ENCODE measurements at places on chromosomes 1 and 21. TPM values are rescaled to one million over a fixed set of nuclear protein-coding genes. Genes with fewer than 3 reads are reported as not detected.
A peak's percentile ranks its signal among the peaks of the same experiment; 100 is the strongest.

DNA sequence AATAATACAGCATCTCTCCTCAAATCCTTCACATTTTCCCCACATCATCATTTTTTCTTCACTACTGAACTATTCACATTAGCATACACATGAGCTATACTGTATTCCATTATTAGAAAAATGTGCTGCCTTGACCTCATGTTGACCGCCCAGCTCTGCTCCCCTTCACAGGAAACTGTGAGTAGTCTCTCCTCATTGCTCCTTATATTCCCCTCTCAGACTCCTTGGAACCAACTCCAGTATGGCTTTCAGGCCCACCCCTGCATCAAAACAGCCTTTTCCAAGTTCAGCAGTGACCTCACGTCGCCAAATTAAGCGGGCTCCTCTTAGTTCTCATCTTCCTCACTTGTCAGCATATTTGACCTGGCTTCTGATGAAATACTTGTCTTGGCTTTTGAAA lies 59.2 kb upstream of the SPAG17 start:
- no peak for DNase-seq
- no peaks in the 10 kb centered on the region for H3K36me3 ChIP-seq
- no peak overlapping the region for H3K27ac ChIP-seq
- no peak overlapping the region for H3K4me3 ChIP-seq
- H3K4me1 ChIP-seq: no peaks in the 10 kb centered on the region
- no peaks in the 10 kb centered on the region for H3K27me3 ChIP-seq

DNA sequence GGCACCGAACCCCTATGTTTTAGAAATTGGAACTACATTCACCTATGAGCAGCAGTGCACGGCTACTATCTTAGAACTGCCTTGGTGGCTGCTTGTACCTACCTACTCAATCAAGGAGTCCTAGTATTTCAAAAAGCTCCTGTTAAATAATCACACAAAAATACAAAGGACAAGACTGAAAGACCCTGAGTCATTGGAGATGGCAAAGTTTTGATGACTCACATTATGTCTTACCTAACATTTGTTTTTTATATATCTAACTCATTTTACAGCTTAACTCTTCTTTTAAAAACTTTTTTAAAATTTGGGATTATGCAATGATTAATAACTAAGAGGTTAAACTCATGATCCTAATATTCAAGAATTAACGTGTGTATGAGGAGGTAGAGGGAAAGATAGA lies 1206.0 kb upstream of the TMPRSS15 start:
- H3K27me3 ChIP-seq: no peaks in the 10 kb centered on the region
- H3K36me3 ChIP-seq: no peaks in the 10 kb centered on the region
- DNase-seq: no peak
- H3K27ac ChIP-seq: no peak overlapping the region

ACOT11 gene
- 64.8 TPM for total RNA-seq

DNA sequence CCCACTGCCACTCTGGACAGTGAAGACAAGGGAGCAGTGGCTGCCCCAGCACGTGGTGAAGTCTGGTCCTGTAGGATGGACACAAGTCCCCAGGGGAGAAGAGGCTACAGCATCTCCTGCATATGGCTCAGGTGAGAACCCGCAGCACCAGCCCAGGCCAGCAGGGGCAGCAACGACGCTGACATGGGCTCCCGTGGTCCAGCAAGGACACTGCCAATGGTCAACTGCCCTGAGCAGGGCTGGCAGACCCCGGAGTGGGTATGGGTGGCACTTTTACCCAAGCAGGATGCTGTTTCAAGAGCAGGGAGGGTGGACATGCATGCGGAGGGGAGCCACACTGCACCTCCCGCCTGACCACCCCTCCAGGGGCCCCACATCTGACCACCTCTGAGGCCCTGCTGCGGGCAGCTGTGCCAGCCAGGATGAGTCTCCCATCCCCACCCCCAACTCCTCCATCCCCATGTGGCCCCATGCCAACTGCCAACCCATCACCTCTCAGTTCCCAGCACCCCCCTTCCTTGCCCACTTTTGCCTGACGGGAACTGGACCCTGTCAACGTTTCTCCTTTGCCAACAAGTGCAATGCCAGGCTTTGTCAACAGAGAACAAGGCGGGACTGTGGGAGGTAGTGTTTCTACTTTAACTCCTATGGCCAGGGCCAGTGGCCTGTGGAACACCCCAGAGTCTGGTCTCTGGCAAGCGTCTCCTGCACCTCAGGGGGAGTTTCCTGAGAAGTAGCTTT lies 8.6 kb downstream of the MORN1 start:
- H3K36me3 ChIP-seq: no peaks in the 10 kb centered on the region
- no peak overlapping the region for H3K4me3 ChIP-seq
- H3K4me1 ChIP-seq: peaks cover 13% of the 10 kb centered on the region
- DNase-seq: no peak

AMY2A gene
- not detected for total RNA-seq

CELA2B gene
- total RNA-seq: not detected

HMGCS2 gene
- total RNA-seq: 65.5 TPM

- no peak for DNase-seq
- H3K4me1 ChIP-seq: peaks cover 11% of the 10 kb centered on the region
- no peaks in the 10 kb centered on the region for H3K36me3 ChIP-seq
- H3K4me3 ChIP-seq: no peak overlapping the region
- H3K27ac ChIP-seq: peak overlapping the region; percentile 16
- H3K27me3 ChIP-seq: no peaks in the 10 kb centered on the region
Observed at GRCh38 chr1:31984419-31985347, 29.0 kb upstream of the KHDRBS1 start.

GRCh38 chr1:2206813-2207487 lies 12.4 kb upstream of the FAAP20 start:
- no peaks in the 10 kb centered on the region for H3K36me3 ChIP-seq
- no peaks in the 10 kb centered on the region for H3K27me3 ChIP-seq
- H3K27ac ChIP-seq: peak overlapping the region; percentile 92
- H3K4me3 ChIP-seq: peak overlapping the region; percentile 47
- DNase-seq: no peak

DNA sequence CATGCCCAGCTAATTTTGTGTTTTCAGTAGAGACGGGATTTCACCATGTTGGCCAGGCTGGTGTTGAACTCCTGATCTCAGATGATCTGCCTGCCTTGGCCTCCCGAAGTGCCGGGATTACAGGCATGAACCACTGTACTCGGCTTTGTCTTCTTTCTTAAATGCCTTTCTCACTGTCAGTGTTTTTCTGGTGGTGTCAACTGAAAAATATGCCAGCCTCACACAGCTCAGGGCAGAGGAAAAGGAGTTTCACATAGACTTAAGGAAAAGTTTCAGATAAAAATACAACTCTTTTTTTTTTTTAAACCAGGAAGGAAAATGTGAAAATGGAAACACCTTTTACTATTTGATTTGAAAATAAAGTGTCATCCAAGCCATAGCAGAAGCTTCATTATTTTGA lies 4.6 kb upstream of the MAB21L3 start:
- DNase-seq: no peak
- no peaks in the 10 kb centered on the region for H3K27me3 ChIP-seq
- no peaks in the 10 kb centered on the region for H3K36me3 ChIP-seq
- no peak overlapping the region for H3K27ac ChIP-seq
- H3K4me3 ChIP-seq: no peak overlapping the region

GRCh38 chr21:45638707-45639106 lies 4.8 kb upstream of the PCBP3 start:
- DNase-seq: no peak
- peaks cover 21% of the 10 kb centered on the region for H3K4me1 ChIP-seq
- H3K4me3 ChIP-seq: no peak overlapping the region
- H3K36me3 ChIP-seq: no peaks in the 10 kb centered on the region
- no peak overlapping the region for H3K27ac ChIP-seq

TCP10L gene
- 3.0 TPM for total RNA-seq

- H3K36me3 ChIP-seq: no peaks in the 10 kb centered on the region
- no peak overlapping the region for H3K27ac ChIP-seq
- H3K4me3 ChIP-seq: no peak overlapping the region
- no peaks in the 10 kb centered on the region for H3K27me3 ChIP-seq
- H3K4me1 ChIP-seq: no peaks in the 10 kb centered on the region
Observed at GRCh38 chr1:210681158-210681557, 352.5 kb downstream of the HHAT start.

- peaks cover 24% of the 10 kb centered on the region for H3K4me1 ChIP-seq
- H3K4me3 ChIP-seq: peak overlapping the region; percentile 77
- peak overlapping the region; percentile 75 for H3K27ac ChIP-seq
- no peak for DNase-seq
- H3K27me3 ChIP-seq: peaks cover 8% of the 10 kb centered on the region
Observed at GRCh38 chr1:29238620-29239002, 2.3 kb downstream of the PTPRU start.

DNA sequence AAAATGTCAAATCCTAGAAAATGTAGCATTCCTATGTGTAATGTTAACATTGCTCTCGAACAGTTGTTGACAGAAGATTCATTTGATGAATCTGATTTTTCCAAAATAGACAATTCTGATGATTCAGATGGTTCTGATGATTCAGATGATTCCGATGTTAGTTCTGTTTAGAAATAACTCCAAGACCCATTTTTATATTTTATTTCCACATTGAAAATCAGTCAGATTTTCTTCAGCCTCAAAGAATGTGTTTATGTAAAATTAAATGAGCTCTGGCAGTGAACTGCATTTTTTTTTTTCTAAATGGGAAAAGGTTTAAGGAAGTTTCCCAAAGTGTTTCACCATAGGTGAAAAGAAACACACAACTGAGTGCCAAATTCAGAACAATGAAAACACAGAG lies 136.5 kb downstream of the TSEN15 start:
- peaks cover 20% of the 10 kb centered on the region for H3K4me1 ChIP-seq
- no peak for DNase-seq
- no peak overlapping the region for H3K4me3 ChIP-seq
- peak overlapping the region; percentile 58 for H3K27ac ChIP-seq

- H3K36me3 ChIP-seq: no peaks in the 10 kb centered on the region
- no peak overlapping the region for H3K27ac ChIP-seq
- peaks cover 9% of the 10 kb centered on the region for H3K4me1 ChIP-seq
- no peak overlapping the region for H3K4me3 ChIP-seq
Observed at GRCh38 chr21:35448876-35449599, 399.9 kb upstream of the RUNX1 start.

SV2A gene
- total RNA-seq: 0.44 TPM

DNA sequence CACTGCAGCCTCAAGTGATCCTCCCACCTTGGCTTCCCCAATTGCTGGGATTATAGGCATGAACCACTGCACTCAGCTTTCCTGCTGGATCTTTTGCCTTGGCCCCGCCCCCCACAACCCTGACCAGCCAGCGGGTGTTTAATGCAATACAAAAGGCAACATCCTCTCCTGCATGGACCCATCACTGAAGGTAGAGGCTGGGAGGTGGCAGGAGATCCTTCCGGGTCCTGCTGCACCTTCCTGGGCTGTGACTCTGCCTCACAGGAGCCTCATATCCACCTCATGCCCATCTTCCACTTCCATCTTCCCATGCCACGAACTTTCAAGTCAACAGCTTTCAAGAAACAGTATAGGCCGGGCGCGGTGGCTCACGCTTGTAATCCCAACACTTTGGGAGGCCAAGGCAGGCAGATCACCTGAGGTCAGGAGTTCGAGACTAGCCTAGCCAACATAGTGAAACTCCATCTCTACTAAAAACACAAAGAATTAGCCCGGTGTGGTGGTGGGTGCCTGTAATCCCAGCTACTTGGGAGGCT lies 11.7 kb upstream of the WNT9A start:
- no peak for DNase-seq
- no peaks in the 10 kb centered on the region for H3K36me3 ChIP-seq
- no peak overlapping the region for H3K27ac ChIP-seq
- H3K4me3 ChIP-seq: no peak overlapping the region

GRCh38 chr1:30196872-30197638 lies 526.3 kb downstream of the MATN1 start:
- H3K4me1 ChIP-seq: no peaks in the 10 kb centered on the region
- peaks cover 71% of the 10 kb centered on the region for H3K27me3 ChIP-seq
- H3K36me3 ChIP-seq: no peaks in the 10 kb centered on the region
- no peak for DNase-seq

- H3K27me3 ChIP-seq: peaks cover 10% of the 10 kb centered on the region
- no peak overlapping the region for H3K4me3 ChIP-seq
- H3K27ac ChIP-seq: no peak overlapping the region
- no peaks in the 10 kb centered on the region for H3K4me1 ChIP-seq
Observed at GRCh38 chr1:62308606-62309005, 10.6 kb downstream of the KANK4 start.

- no peak overlapping the region for H3K27ac ChIP-seq
- H3K27me3 ChIP-seq: peaks cover 61% of the 10 kb centered on the region
- DNase-seq: no peak
- H3K4me3 ChIP-seq: no peak overlapping the region
Observed at GRCh38 chr21:45572783-45573451, 30.7 kb upstream of the SLC19A1 start.

- H3K4me3 ChIP-seq: no peak overlapping the region
- no peak for DNase-seq
- no peak overlapping the region for H3K27ac ChIP-seq
Observed at GRCh38 chr1:62800825-62801306, 16.9 kb downstream of the ATG4C start.

DNA sequence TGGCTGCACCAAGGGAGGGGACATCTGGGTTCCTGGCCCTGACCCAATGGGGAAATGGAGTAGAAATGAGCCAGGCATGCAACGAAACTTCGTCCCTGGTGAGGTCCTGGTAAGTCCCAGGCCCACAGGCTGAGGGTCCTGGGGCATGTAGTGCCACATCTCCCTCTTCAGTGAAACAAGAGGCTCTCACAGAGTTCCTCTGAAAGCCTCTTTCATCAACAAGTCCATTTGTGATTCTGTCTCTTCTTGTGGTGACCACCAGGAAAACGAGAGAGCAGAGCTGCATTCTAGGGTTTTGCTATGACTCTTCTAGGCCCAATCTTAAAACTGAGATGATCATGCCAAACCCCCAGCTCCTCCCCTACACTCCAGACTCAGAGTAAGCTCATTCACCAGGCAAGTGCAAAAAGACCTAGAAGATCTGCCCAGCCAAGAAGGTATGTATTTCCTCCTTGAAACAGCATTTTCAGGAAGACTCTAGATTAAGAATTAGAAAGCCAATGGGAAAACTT lies 24.3 kb upstream of the RNF220 start:
- no peaks in the 10 kb centered on the region for H3K4me1 ChIP-seq
- H3K36me3 ChIP-seq: no peaks in the 10 kb centered on the region
- no peak for DNase-seq
- no peak overlapping the region for H3K4me3 ChIP-seq
- H3K27ac ChIP-seq: no peak overlapping the region

DCDC2B gene
- total RNA-seq: not detected

Data from left ventricle myocardium inferior (tissue), 1 donor.